Aorta (tissue), 5 donors: ENCODE measurements at places on chromosomes 4 and X. TPM values are rescaled to one million over a fixed set of nuclear protein-coding genes. Genes with fewer than 3 reads are reported as not detected.

Gene CCDC120
- total RNA-seq: 7.6 TPM

DNA sequence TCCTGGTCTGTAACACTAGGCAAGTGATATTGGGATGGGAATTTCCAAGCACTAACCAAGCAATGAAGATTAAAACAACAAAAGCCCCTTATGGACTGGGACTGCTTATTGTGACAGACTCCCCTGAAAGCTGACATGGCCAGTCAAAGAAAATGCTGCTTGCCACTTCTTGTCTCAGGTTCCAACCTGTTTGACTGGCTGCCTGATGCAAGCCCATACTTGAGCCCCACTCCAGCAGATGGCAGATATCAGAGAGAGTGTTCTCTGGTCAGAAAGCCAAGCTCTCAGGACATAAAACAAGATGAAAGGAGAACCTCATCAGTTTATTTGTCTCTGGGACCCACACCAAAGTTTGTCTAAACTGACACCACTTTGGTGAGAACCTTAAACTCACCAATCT, 15.5 kb upstream of the IGBP1 start:
- DNase-seq: no peak

Gene MYOZ2
- 9.4 TPM for total RNA-seq

DNA sequence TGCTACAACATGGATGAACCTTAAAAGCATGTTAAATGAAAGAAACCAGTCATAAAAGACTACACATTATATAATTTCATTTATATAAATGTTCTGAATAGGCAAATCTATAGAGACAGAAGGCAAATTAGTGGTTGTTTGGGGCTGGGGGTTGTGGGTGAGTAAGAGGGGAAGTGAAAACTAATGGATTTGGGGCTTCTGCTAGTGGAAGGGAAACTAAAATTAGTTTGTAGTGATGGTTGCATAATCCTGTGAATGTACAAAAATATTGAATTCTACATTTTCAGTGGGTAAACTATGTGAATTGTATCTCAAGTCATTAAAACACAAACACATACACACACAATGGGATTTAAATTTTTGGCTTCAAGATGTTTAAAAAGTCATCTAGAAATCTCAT, 25.4 kb upstream of the LIMCH1 start:
- no peak for DNase-seq

Gene NUDT10
- total RNA-seq: 2.7 TPM

GRCh38 chr4:51885363-51885762, 42.4 kb downstream of the DCUN1D4 start:
- DNase-seq: no peak

GRCh38 chr4:139301821-139302611, at the start of gene NDUFC1:
NDUFC1 (minus strand) TSS chr4:139302477; CDS start chr4:139295798, 6,679 bp downstream.
- peak; percentile 85 for DNase-seq

- no peak for DNase-seq
Observed at GRCh38 chr4:53199356-53199755, 166.5 kb downstream of the SCFD2 start.

Gene POF1B
- 0.33 TPM for total RNA-seq

DNA sequence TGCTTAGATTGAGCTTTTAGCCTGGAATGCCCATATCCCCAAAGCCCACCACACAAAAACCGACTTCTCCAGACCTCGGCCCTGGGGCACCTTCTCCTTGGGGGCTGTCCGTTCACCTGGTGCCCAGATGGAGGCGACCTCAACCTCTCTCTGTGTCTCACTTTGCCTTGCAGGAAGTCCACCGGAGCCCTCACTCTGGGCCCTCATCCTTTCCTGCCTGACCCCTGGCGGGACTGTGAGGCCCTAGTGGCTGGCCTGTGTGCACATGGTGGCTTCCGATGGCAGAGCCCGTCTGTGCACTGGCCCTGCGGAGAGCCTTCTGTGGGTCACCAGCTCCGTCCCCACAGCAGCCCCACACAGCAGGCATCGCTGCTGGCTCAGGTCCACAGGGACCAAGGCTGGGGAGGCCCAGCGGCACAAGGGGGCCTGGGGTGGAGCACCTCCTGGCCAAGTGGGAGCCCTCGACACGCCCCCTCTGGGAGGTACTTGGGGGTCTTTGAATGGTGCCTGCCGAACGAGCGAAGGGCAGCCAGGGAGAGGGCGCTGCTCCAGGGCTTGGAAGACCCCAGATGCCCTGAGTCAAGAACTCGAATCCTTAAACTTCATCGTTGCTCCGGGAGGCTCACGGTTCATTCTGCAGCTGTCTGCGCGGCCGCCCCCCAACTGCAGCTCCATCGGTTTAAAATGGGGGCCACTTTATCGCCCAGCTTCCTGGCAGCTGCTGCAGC, 97.2 kb upstream of the ADRA2C start:
- no peak for DNase-seq
